ENCODE measurements at places on chromosomes 3 and 15. TPM values are rescaled to one million over a fixed set of nuclear protein-coding genes. Genes with fewer than 3 reads are reported as not detected.

Gene SERINC4
- total RNA-seq = not detected

Gene PML
- 119 TPM for total RNA-seq

Gene ERICH6
- total RNA-seq = 0.09 TPM

Gene CHRM5
- total RNA-seq = not detected

Gene SPINK8
- not detected for total RNA-seq

Gene BFSP2
- total RNA-seq = not detected

Gene LRRIQ4
- total RNA-seq = not detected

Gene NGLY1
- 28.0 TPM for total RNA-seq

All from astrocyte (in vitro differentiated cells and primary cell).